SJCRH30 (cell line): ENCODE measurements at places on chromosomes 7 and 10. TPM values are rescaled to one million over a fixed set of nuclear protein-coding genes. Genes with fewer than 3 reads are reported as not detected.

ACBD5 gene
- total RNA-seq = 19.2 and 21.1 TPM in 2 replicates

DENND11 gene
- total RNA-seq = 14.5 and 17.0 TPM in 2 replicates

CASP7 gene
- 35.4 and 38.1 TPM in 2 replicates for total RNA-seq

SEMA3D gene
- 4.7 and 5.5 TPM in 2 replicates for total RNA-seq

CTNNA3 gene
- total RNA-seq = 2.7 and 2.9 TPM in 2 replicates

SPOCK2 gene
- 14.3 and 15.5 TPM in 2 replicates for total RNA-seq

VIPR2 gene
- 9.6 and 10.2 TPM in 2 replicates for total RNA-seq

ANLN gene
- total RNA-seq = 195 and 215 TPM in 2 replicates

TMEM168 gene
- 15.5 and 16.4 TPM in 2 replicates for total RNA-seq

PILRA gene
- total RNA-seq = 0.83 TPM in 1 of 2 replicates, not detected in the other

SLC13A1 gene
- 0.03 and 0.14 TPM in 2 replicates for total RNA-seq

DNA sequence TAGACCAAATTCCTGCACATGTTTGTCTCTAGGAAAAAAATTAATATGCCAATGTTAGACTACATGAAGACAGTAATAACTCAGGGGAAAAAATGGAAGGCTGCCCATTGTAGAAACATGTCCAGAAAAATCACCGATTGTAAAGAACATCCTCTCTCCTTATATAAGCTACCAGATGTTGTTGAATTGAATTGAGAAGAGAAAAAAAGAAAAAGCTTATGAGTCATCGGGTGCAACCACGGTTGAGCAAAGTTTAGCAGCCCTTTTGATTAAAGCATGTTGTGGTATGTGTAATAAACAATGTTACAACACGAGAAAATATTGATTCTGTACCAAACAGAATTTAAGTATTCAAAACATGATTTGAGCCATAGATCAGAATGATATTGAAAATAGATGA is 102.3 kb upstream of the ARHGAP21 start:
- no peak for DNase-seq

- DNase-seq = no peak
Measured at GRCh38 chr10:120644556-120645410, 187.8 kb downstream of the PLPP4 start.

DNA sequence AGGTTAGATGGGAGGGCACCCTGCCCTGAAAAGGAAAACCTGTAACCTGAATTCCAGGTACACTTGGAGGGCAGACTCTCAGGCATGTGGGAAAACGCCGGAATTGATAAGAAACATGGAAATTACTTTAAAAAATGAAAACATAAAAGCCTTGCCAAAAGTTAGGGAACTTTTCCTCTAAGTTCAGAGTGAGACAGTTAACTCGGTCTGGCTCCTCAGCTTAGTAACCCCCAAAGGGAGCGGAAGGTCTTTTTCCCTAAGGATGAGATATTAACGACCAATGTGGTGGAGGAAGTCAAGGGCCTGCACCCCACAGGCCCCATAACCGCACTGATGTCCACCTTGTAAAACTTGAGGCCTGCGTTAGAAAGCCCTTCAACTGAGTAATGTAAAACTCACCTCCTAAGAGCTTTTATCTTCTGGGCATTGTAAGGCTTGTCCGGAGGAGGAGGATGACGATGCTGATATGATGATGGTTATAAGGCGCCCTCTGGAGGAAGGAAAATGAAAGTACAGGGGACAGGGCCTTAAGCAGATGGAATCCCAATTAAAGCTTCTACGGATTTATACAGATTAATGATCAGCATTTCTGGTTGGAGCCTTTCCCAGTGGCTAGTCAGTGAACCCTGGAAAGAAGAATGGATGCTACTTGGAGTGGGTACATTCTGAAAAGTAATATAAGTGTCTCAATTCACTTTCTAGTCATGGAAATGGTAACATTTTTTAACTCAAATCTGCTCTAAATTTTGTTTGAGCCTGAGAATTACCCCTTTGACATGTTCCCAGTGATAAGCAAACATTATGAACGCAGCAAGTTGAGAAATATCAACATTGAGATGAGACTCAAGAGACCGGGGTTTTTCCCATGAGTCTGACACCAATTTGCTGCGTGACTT is 694 bp downstream of the COL1A2 start:
- DNase-seq = peak; percentile 55

DNA sequence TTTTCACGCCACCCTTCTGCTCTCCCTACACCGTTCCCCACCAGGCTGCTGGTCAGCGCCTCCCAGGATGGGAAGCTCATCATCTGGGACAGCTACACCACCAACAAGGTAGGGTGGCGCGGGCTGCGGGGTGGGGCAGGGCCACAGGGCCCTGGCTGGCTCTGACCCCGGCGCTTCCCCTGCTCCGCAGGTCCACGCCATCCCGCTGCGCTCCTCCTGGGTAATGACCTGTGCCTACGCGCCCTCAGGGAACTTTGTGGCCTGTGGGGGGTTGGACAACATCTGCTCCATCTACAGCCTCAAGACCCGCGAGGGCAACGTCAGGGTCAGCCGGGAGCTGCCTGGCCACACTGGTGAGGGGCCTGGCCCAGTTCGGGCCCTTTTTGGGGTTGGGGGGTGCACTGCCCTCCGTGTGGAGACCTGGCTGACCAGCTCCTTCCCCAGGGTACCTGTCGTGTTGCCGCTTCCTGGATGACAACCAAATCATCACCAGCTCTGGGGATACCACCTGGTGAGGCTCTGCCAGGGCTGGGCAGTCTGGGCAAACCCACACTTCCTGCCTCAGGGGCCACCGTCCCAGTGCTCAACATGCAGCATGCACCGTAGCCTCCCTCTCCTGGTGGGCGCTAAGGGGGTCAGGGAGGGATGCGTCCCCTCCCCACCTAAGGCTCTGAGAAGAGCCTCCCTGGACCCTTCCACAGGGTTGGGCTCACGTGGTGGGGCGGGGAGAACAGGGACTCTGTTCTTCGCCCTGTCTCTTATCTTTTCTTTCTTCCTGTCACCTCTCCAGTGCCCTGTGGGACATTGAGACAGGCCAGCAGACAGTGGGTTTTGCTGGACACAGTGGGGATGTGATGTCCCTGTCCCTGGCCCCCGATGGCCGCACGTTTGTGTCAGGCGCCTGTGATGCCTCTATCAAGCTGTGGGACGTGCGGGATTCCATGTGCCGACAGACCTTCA is 4.0 kb downstream of the GNB2 start:
- no peak for DNase-seq

- DNase-seq = no peak
Measured at GRCh38 chr10:3700531-3701076, 84.4 kb downstream of the KLF6 start.

- peak; percentile 77 for DNase-seq
Measured at GRCh38 chr10:103888113-103888841, 29.7 kb downstream of the STN1 start.

DNA sequence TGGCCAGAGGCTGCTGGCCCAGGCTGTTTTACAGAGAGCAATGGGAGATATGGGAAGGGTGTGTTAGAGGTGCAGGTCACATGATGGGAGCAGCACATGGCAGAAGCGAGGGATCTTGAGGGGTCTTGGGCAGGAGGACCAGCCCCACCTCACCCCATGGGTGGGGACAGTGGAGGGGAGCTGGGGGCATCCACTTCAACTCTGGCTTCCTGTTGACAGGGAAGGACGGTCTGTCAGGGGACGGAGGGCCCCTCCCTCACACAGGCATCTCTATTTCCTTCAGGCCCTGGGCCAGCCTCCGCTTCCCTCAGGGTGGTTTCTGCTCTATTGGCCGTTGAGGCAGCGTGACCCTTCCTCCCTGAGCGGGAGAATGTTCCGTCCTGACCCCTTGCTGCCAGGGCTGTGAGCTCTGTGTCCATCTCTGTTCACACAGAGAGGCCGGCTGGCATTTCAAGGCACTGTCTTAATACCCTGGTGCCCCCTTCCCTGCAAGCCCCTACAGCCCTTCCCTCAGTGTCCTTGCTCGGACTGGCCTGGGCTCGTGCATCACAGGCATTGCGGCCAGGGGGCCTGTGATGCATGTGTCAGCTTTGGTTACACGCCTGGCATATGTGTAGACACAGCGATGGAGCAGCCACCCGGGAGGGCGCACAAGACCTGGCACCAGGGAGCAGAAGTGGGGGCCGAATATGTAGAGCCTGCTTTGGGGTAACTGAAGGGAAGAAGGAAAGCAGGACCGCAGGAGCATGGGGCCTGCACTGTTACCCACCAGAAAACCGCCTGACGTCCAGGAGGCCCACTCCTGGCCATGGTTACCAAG is 31.8 kb downstream of the RAMP3 start:
- DNase-seq = no peak

GRCh38 chr10:112175409-112175808 is 8.2 kb downstream of the GPAM start:
- DNase-seq = no peak

- no peak for DNase-seq
Measured at GRCh38 chr10:102919992-102920739, 2.1 kb downstream of the CNNM2 start.
